Aorta (tissue), 5 donors: ENCODE measurements at places on chromosomes 11 and 22. TPM values are rescaled to one million over a fixed set of nuclear protein-coding genes. Genes with fewer than 3 reads are reported as not detected.

The RAB1B gene
- 111 TPM for total RNA-seq

The SLC22A6 gene
- total RNA-seq = not detected

The NUCB2 gene
- 130 TPM for total RNA-seq

The RFPL2 gene
- total RNA-seq = not detected

GRCh38 chr11:2092464-2092910 is 46.7 kb downstream of the IGF2 start:
- no peak for DNase-seq

- no peak for DNase-seq
These were observed 45.0 kb downstream of the LHFPL7 start for GRCh38 chr22:24901448-24901847.

DNA sequence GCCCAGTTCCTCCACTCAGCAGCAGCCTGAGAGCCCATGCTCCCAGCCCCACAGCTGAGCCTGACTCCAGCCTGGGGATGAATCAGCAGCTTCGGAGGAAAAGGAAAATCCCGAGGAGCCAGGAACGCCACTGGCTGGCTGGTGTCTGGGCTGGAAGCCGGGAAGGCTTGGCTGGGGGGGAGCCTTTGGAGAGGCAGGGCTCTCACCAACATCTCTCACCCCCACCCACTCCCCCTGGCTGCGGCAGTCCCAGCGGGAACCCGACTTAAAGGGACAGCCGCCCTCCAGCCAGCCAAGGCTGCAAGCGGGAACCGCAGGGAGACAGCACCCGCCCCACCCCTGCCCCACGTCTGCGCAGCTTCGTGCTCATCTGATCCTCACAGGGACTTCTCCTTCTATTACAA is 28.4 kb downstream of the KIAA0930 start:
- DNase-seq = peak; percentile 94

DNA sequence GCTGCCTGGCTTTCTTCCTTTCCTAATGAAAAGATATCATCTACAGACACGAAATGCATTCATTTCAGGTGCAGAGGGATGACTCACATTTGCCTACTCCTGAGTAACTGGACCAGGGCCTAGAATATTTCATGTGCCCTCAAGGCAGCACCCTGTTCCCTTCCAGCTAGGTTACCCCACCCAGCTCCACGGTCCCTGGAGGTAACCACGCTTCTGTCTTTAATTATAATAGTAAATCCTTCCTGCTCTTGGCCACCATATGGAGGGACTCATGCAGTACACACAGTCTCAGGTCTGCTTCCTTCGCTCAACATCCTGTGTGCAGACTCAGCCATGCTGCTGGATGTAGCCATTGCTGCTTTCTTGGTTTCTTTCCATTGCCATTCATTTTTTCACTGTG is 22.3 kb downstream of the DHCR7 start:
- DNase-seq = no peak

DNA sequence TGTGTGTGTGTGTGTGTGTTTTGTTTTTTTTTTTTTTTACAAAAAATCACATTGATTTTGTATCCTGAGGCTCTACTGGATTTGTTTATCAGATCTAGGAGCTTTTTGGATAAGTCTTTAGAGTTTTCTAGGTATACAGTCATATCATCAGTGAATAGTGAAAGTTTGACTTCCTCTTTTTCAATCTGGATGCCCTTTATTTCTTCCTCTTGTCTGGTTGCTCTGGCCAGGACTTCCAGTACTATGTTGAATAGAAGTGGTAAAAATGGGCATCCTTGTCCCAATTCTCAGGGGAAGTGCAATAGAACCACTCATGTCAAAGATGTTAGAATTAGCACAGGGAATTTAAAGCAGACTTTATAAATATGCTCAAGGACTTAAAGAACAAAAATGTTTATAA is 32.6 kb upstream of the PRDM11 start:
- no peak for DNase-seq

DNA sequence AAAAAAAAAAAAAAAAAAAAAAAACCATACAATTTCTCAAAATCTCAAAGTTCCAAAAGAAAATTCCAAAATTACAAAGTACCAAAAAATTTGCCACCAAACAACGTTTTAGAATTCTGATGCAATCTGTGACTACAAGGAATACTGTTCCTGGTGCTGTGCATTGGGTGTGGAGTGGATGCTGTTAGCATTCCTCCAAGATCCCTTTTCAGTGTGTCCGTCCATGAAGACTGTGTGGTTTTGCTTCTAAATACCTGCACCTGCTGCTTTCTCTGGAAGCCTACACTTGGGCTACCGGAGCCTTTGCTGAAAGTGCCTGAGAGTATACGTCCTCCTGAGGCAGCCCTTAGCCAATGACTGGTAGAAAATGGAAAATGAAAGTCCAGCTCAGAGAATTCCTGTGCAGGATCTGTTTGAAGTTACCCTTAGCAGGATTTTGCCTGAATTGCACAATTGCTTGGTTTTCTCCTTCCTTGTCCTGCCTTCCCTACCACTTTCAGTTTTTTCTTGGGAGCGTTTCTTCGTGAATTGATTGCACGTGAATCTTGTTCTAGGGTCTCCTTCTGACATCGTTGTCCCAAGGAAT is 140.8 kb downstream of the TRPC6 start:
- DNase-seq = no peak

DNA sequence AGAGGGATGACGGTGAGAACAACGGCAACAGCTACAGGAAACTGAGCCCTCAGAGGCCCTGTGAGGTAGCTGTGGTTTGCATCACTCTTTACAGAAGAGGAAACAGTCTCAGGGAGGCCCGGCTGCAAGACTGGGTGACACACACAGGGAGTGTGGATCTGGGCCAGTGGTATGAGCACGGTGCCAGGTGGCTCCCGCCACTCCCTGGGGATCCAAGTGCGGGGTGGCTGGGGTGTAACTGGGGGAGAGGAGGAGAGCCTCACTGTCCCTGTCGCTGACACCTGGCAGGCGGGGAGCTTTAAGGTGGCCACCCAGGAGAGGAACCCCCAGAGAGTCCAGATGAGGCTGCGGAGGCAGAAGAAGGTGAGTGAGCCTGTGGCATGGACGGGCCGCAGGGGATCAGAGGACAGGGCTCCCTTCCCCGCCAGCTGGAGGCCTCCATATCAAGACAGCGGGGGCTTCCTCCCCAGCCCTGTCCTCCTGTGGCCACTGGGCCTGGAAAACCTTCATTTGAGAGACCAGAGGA is 5.6 kb downstream of the RGL4 start:
- DNase-seq = peak; percentile 61

GRCh38 chr22:28829358-28830181 is 29.2 kb upstream of the XBP1 start:
- peak; percentile 86 for DNase-seq
